Naive thymus-derived CD4-positive, alpha-beta T cell (primary cell): ENCODE measurements at places on chromosomes 13 and 19. TPM values are rescaled to one million over a fixed set of nuclear protein-coding genes. Genes with fewer than 3 reads are reported as not detected.

Gene MYCBP2
- 176 TPM for total RNA-seq

Gene MISP3
- 0.58 TPM for total RNA-seq

Gene SYT5
- total RNA-seq = not detected

Gene SPART
- 26.9 TPM for total RNA-seq

Gene CLDND2
- total RNA-seq = 13.3 TPM

Gene CGB1
- not detected for total RNA-seq

Gene SULT2B1
- 0.15 TPM in 1 of 2 replicates, not detected in the other for total RNA-seq
